Endothelial cell (in vitro differentiated cells): ENCODE measurements at places on chromosomes 3 and 15. TPM values are rescaled to one million over a fixed set of nuclear protein-coding genes. Genes with fewer than 3 reads are reported as not detected.

DNA sequence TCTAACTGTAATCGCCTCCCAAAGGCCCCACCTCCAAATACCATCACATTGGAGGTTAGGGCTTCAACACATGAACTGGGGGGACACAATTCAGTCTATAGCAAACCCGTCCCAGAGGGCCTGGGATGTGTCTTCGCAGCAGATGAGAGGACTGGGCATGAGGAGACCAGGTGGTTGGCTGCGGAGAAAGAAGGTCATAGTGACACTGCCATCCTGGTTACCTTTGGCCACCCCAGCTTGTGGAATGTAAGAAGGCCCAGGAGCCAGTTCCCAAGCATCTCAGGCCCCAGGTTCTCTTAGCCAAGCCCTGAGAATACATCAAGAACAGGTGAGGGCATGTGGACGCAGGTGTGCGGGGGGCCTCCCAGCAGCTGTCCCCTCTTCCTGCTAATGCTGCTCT, 6.4 kb upstream of the RARRES1 start:
- DNase-seq = no peak

GRCh38 chr3:15206662-15207576, 873 bp downstream of the CAPN7 start:
- DNase-seq = no peak

The CFAP20DC gene
- 4.2 TPM for total RNA-seq

GRCh38 chr3:172100482-172100881, 61.1 kb downstream of the FNDC3B start:
- no peak for DNase-seq

The KCNAB1 gene
- not detected for total RNA-seq

- DNase-seq = no peak
Observed at GRCh38 chr3:21654241-21654640, 96.8 kb downstream of the ZNF385D start.

DNA sequence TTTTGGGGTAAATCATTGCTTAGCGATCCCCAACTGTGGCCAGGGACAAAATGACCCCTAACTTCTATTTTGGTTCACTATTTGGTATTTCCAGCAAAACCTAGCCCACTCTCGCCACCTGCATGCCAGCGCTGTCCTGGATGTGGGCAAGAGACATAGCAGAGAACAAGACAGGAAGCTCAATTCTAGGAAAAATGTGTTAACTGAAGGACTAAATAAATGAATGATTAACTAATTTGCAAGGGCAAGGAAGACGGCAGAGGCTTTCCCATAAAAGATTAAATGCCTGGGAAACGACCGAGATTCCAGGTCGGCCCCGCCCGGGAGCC, 408 bp downstream of the NICN1 start:
- DNase-seq = no peak

DNA sequence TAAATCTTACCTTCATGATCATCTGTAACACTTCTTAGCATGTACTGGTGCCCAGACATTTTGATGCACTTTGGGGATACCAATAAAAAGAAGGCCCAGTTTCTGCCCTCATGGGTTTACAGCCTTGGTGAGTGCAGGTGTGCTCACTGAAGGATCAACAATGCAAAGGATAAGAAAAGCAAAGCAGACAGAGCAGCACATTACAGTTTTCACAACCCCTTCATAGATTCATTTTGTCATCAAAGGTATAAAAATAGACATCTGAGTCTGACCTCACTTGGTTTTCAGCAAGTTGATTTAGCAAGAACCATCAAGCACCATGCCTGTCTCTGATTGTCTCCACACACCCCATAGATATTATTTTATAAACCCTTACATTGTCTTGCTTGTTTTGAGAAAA, 77.6 kb downstream of the BFSP2 start:
- no peak for DNase-seq

DNA sequence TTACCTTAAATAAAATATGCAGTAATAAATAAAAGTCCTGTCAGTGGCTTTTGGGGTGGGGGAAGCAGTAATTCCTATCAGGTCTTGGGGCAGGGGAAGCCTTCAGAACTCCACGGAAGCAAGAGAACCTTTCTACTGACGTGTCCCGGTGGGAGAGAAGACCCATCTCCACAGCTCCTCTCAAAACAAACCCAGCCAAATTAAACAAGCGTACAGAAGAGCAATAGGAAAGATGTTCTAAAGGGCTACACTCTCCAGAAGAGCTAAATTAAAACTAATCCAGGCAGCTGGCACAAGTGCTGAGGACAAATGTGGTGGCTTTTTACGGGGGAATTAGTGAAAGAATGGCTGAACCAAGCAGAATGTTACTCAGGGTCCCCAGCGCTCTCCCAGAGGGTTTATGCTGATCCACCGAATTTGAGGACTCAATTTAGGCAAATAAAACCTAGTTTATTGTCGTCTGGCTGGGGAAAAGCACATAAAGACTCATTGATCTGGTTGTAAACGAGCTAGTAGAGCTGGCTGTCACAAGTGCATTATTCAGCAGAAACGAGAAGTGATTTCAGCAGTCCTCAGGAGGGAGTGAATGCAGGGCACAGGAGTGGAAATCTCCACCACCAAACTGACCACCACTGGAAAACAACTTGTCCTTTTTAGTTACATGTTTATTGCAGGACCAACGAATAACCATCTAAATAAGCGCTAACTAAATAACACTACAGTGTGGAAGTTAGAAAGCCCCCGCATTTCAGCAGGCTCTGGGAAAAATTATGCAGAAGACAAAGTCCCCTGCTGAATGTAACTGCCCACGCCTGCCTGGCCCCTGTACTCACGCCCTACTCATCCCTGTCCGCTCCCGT, 13.5 kb downstream of the BFSP2 start:
- DNase-seq = no peak

DNA sequence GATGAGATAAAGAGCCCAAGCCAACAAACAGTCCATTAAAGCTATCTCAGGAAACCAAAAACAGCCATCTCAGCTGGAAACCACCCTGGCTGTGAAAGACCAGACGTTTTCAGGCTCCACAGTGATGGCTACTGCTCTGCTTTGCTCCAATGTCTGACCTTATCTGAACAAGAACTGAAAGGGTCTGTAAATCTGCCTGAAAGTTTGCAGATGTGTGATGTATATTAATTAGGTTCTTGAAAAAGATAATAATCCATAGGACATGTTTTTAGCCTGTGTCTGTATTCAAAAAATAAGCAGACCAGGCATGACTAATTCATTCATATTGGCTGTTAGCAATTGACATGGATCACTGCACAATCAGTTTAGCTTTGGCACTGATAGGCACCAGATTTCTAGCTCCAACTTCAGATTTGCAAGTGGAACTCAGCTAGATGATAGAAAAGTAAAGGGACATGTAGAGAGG, 611.4 kb upstream of the NAALADL2 start:
- DNase-seq = no peak

- DNase-seq = peak; percentile 86
Observed at GRCh38 chr3:129942296-129942695, 32.2 kb upstream of the TRH start.

- DNase-seq = no peak
Observed at GRCh38 chr3:23270423-23270822, 67.3 kb downstream of the UBE2E2 start.

- DNase-seq = no peak
Observed at GRCh38 chr15:24761704-24762302, 86.2 kb downstream of the NPAP1 start.

GRCh38 chr3:30810625-30811024, 83.8 kb downstream of the GADL1 start:
- DNase-seq = no peak

The EPHA3 gene
- total RNA-seq = not detected

The PLA2G4F gene
- not detected for total RNA-seq

The RGMA gene
- 5.7 TPM for total RNA-seq

DNA sequence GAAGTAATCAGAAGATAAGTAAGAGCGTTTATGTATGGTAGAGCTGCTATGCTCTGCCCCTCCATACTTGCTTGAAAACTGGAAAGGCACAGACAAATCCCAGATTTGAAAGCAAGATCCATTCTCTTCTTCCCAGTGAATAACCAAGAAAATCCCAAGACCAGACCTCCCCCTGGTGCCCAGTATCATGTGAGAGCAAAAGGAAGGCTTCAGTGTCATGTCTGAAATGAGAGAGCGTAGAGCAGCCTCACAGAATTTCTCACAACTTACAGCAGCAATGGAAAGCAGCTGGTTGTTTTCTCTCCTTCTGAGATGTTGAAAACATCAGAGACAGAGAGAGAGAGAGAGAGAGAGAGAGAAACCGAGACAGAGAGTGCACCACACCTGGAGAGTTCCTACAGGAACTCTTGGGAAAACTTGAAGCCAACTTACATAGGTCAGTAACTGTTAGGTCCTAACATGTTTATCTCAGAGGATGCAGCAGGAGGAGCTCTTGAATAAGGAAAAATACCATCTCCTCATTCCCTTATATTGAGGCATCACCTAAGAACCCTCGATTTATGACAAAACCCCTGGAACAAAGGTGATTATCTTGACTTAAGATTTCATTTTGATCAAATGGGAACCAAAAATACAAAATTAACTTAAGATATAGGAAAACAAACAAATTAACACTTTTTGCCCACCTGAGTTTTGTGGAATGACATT, 273.3 kb downstream of the NSUN3 start:
- peak; percentile 12 for DNase-seq

The TCF12 gene
- total RNA-seq = 123 TPM

- no peak for DNase-seq
Observed at GRCh38 chr15:86164232-86164898, 84.7 kb downstream of the AGBL1 start.

The ARPC4 gene
- 203 TPM for total RNA-seq

The CNTN3 gene
- total RNA-seq = 0.62 TPM

The EEF1AKMT4 gene
- total RNA-seq = 5.7 TPM

DNA sequence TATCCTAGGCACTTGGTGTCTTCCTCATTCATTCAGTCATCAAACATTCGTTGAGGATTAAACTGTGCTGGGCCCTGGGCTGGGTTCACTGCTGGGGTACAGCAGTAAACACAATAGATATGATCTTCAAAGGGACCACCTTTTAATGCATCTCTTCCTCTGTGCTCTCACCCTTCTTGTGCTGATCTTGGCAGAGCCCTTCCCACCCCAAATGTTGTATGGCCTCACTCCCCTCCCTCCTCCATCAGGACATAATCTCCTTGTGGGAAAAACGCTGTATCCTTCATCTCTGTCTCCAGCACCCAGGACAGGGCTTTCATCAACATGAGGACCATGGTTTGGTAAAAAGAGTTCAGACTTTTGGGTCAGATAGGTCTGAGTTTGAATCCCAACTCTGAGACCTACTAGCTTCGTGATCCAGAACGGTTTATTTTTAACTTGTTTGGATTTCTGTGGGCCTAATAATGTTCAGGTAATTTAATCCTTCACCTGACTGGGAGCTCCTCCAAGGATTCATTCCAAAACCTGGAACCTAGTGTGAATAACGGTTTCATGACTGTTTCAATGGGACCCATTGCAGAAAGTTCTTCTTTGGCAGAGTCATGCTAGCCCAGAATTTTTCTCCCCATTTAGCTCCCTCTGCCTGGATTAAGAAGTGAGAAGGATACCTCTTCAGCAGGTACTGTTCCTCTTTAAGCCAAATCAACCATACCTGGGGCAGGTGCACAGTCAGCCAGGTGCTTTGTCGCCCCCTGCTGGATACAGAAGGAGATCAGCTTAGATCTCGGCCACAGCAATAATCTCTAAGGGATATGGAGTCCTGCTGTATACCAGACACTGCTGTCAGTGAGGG, 5.2 kb upstream of the WNT7A start:
- peak; percentile 62 for DNase-seq
